ENCODE measurements at places on chromosomes 4 and X. TPM values are rescaled to one million over a fixed set of nuclear protein-coding genes. Genes with fewer than 3 reads are reported as not detected.
A peak's percentile ranks its signal among the peaks of the same experiment; 100 is the strongest.

Gene G6PD
- 40.5 TPM for polyA plus RNA-seq

Gene XIAP
- polyA plus RNA-seq = 42.1 TPM

Gene GAGE2A
- not detected for polyA plus RNA-seq

Gene MAN2B2
- 18.5 TPM for polyA plus RNA-seq

Gene PCDH10
- polyA plus RNA-seq = 5.4 TPM

Gene ASMT
- not detected for polyA plus RNA-seq

Gene SSX4B
- not detected for polyA plus RNA-seq

Gene SSX2
- polyA plus RNA-seq = not detected

Gene SLC10A6
- polyA plus RNA-seq = not detected

Gene TBC1D14
- 61.8 TPM for polyA plus RNA-seq

Gene RASGEF1B
- 13.0 TPM for polyA plus RNA-seq

Gene PNMA6F
- polyA plus RNA-seq = 0.20 TPM

Gene TCEAL3
- 35.3 TPM for polyA plus RNA-seq

Gene FAM120C
- polyA plus RNA-seq = 9.4 TPM

Gene GLRB
- polyA plus RNA-seq = 16.5 TPM

GRCh38 chr4:87853108-87853507 lies 20.3 kb downstream of the MEPE start:
- DNase-seq = peak; percentile 56

- DNase-seq = no peak
Observed at GRCh38 chr4:74217365-74217764, 59.4 kb downstream of the MTHFD2L start.

GRCh38 chrX:50577326-50577725 lies 106.7 kb upstream of the DGKK start:
- DNase-seq = no peak

GRCh38 chrX:74450803-74451449 lies 29.6 kb downstream of the SLC16A2 start:
- DNase-seq = no peak

- no peak for DNase-seq
Observed at GRCh38 chrX:73851014-73852009, 288.3 kb downstream of the CHIC1 start.

DNA sequence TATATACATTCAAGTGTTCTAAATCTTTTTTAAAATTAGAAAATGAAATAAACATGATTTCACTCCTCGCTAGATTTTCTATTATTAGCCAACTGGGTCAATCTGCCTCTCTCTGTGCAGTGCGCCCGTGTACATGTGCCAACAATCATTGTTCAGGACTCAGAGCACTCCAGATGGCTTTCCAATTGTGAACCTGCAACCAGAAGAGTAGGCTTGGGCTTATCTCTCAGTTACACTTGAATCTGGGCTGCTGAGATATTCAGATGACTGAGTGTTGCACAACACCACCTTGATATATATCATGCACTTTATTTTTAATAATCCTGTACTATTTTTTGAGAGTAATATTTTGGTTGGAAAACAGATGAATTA lies 184.0 kb upstream of the FSTL5 start:
- DNase-seq = no peak

GRCh38 chr4:15110120-15110571 lies 107.9 kb downstream of the CPEB2 start:
- DNase-seq = no peak

DNA sequence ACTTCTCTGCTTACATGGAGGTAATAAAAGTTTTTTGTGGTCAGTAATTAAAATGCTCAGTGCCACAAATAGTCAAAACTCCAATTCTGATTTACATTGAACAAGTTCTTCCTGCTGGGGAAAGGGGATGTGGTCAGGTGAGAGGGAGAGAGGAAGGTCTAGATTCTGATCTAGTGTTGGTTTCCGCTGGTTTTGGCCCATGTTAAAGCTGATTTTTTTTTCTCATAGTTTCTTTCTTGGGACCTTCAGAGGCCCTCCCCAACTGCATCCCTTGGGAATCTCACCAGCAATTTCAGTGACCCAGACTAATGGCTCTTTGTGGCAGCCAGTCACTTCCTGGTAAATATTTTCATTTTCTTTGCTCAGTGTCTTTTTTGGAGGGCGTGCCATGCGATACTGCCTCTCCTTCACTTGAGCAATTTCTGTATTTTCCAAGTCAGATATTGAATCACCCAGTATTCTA lies 332.7 kb downstream of the RAPGEF2 start:
- DNase-seq = no peak

GRCh38 chrX:31355206-31355955 lies 283.5 kb upstream of the FTHL17 start:
- DNase-seq = no peak

- DNase-seq = no peak
Observed at GRCh38 chr4:127441571-127441970, 191.2 kb upstream of the INTU start.

DNA sequence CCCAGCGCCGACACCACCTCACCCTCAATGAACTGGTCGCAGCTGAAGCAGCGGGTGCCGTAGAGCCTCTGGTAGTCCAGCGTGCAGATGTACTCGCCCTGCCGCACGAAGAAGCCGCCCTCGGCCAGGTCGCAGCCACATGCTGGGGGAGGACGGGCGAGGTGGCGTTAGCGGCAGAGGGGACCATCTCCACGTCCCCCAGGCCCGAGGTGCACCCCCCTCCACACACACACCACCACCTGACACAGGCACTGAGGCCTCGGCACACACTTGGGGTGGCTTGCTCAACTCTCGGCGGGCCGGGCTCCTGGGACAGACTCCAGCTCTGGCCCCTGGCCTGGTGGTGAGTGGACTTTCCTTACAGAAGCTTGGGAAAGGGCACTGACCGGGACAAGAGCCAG lies 61.5 kb downstream of the ABLIM2 start:
- no peak for DNase-seq

DNA sequence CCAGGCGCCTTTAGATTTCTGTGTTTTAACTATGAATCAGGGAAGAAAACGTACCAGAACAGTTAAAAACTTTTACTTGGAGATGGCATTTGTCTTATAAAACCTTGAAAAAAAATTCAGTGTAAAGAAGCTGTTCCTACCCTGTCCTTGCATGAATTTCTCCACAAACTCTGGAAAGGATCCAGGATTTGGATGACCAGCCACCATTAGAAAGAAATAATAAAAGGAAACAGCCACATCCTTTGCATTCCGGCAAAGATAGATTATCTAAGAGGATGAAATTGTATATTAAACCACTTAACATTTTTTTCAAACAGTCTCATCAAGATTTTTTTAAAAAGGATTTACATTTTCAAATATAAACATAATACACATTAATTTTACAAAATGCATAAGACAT lies 10.6 kb downstream of the SULT1E1 start:
- DNase-seq = no peak

GRCh38 chr4:15116509-15117079 lies 114.3 kb downstream of the CPEB2 start:
- DNase-seq = peak; percentile 36

- no peak for DNase-seq
Observed at GRCh38 chrX:2694914-2695267, 3.8 kb downstream of the CD99 start.

DNA sequence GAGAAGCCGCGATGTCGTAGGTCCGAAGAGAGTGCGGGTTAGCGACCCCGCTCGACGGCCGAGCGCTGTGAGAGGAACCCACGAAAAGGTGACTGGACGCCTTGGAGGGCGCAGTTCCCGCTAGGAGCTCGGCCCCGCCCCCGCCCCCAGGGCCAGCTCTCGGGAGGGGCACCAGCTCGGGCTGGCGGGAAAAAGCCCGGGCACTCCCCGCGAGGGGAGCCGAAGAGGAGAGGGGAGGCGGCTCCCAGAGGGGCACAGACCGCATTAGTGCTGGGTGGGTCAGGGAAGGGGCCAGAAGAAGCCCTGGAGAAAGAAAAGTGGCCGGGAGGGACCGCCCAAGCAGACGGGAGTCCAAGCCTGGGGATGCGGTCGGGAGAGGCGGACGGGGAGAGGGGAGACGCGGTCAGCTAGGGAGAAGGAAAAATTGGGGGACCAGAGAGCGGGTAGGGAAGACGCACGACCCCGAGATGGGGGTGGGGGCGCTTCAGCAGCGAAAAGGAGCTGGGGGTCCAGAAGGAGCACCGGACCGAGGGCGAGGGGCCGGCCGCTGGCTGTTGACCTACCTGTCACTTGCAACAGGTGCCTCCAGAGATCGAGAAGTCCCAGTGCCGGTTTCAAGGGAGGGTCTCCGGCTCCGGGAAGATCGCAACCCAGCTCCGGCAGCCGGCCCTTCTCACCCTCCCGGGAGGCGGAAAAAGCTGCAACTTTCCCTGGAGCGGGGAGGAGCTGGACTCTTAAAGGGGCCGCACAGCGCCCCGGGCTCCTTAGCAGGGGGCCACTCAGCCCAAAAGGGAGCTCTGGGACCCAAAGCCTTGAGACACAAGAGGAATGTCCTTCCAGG lies at the start of gene SYTL4:
TSS of gene SYTL4 (minus strand) at position 681 of the 841 bp plus-strand sequence. CDS start 30,084 bp downstream, outside the sequence.
- DNase-seq = no peak

DNA sequence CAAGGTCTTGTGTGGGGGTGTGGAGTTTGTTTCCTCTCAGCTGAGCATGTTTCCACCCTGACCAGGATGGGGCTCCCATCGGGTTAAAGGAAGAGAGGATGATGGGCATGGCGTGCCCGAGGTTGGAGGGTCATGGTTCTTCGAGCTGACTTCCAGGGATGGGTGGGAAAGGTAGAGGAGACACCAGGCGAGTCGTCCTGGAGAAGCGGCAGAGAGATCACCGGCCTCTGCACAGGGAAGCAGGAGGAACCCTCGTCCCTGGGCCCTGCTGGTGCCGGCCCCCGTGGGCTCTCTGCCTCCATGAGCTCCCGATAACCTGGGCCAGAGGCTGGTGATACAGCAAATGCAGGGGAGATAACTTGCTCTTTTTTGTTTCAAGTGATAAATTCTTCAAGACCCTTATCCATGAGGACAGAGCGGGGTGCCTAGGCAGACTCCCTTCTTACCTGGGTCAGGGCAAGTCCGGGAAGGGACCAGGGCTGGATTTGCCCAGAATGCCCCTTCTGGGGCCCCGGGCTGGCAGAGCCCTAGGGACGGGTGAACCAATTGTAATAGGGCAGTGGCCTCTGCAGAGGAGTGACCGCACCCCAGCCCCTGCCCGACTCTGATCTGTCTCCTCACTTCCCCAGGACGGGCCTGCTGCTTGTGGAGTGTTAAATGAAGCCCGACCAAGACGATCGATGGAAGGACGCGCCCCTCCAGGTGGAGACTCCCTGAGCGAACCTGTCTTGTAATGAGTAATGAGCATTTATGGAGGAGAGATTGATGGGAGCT lies 63.0 kb downstream of the CPZ start:
- DNase-seq = no peak

- DNase-seq = no peak
Observed at GRCh38 chr4:86130160-86130933, 229.5 kb downstream of the MAPK10 start.

DNA sequence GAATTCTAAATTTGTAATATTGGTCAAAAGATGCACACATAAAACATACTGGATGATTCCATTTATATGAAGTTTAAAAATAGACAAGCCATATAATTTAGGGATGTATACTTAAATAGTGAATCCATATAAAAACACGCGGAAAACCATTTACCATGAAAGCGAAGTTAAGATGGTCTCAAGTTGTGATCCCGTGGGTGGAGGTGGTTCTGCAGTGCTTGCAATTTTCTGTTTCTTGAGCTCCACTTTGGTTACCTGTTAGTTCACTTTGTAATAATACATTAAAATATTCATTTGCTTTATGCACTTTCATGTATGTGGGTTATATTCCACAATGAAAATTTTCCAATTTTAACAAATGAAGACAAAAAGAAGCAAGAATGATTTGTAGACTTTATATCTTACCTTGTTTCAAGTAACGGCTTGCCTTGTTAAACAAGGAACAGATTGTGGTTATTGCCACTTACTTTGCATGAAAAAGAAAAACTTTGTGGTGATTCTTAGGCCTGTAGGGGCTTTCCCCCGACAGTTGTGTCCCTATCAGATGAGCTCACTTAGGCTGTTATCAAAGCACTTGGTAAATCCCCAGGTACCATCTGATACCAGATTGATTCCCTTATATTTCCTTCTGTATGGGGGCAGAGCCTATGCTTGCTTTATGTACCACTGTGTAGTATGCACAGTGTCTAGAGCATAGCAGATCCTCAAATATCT lies 12.2 kb downstream of the UCP1 start:
- no peak for DNase-seq

GRCh38 chrX:44422631-44423030 lies 79.2 kb upstream of the EFHC2 start:
- DNase-seq = no peak

GRCh38 chrX:29661290-29661689 lies 554.1 kb upstream of the MAGEB2 start:
- DNase-seq = no peak

- no peak for DNase-seq
Observed at GRCh38 chr4:172390331-172390730, 577.1 kb downstream of the GALNTL6 start.

DNA sequence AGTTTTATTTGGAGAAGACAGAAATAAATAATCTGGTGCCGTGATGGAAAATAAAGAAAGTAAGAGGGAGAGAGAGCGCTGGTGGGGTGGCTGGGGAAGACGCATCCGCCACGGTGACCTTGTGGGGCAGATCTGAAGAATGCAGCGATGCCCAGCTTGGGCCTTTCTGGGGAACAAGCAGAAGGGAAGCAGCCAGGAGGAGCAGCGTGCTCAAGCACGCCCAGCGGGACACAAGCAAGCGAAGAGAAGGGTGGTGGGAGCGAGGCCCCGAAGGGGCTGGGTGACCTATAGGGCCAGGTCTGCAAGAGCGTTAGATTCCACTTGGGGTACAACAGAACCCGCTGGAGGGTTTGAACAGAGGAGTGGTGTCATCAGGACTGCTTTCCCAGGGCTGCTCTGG lies 12.4 kb downstream of the ENPP6 start:
- no peak for DNase-seq

GRCh38 chr4:185778307-185778706 lies 33.7 kb downstream of the SORBS2 start:
- no peak for DNase-seq

GRCh38 chrX:129795584-129795983 lies 15.8 kb downstream of the SASH3 start:
- no peak for DNase-seq

DNA sequence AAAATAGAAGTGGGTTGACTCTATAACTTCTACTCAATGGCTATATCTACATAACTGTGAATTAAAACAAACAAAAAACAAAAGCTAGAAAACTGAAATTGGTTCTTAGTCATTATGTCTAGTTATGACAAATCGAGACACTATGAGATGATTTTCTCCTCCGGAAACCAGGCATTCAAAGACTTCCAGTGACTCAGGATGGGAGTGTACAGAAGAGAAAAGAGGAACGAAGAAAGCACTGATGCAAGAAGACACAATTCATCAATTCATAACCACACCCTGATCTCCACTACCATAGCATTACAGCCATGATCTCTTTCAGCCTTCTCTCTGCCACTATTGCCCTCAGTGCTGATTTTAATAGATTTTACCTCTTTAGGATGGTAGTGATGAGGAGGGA lies 253.6 kb downstream of the CBLL2 start:
- DNase-seq = no peak

DNA sequence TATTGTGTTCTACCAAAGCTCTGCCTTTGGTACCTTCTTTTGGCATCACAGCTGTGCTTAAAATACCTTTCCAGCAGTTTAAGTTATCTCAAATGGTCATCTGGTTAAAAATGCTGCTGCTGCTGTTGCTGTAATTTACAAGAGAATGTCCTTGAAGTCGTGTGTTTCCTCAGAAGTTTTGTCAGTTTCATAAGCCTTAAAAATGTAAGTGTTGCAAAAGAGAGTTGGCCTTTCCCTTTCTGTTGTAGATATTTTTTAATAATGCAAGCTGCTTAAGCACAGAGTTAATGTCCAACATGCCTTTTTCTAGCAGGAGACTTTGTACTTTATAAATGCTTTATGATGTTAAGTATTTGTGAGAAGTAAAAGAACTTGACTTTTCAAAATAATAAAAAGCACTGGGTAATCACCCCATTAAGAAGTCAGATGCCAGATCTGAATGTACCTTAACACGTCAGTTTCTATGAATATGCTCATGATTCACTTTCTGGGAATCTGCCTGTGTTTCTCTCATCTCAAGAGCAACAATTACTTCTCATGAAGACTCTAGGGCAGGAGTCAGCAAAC lies 35.3 kb upstream of the TENM3 start:
- DNase-seq = no peak

All from renal cortex interstitium (tissue), 15 donors.